Stimulated activated CD4-positive, alpha-beta T cell treated with anti-CD3 and anti-CD28 coated beads, TNF-alpha, amount 100 ng/mL, for 48 hours (primary cell): ENCODE measurements at places on chromosomes 7 and 10.

DNA sequence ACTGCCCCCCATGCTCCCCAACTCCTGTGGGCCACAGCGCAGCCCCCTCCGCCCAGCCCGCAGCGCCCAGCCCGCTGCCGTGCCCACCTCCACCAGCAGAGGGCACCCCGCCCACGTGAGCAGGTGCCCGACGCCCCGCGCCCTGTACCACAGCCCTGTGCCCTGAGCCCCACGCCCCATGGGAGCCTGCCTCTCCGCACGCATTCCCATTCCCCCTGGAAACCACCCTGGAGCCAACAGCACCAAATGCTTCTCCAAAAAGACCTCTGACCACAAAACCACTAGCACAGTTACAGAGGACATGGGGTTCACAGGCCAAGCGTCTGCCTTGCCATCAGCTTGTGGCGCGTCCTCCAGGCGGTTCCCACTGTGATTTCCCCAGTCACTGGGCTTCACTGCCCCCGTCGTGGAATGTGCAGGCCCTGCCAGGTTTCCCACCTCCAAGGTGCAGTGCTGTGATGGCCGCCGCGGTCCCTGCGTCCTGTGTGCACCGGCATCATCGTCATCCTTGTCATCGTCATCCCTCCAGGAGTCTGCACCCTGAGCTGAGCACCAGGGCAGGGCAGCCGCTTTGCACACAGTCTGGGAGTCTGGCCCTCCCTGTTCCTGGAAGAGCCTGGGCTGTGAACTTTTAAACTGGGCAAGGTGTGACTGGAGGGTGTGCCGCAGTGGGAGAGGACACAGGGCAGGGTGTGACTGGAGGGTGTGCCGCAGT, 61.7 kb downstream of the PWWP2B start:
- DNase-seq = no peak

DNA sequence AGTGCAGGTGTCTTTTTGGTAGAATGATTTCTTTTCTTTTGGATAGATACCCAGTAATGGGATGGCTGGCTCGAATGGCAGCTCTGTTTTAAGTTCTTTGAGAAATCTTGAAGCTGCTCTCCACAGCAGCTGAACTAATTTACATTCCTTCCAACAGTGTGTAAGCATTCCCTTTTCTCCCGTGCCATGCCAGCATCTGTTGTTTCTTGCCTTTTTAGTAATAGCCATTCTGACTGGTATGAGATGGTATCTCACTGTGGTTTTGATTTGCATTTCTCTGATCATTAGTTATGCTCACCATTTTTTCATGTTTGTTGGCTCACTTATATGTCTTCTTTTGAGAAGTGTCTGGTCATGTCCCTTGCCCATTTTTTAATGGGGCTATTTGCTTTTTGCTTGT, 486.3 kb downstream of the GALNT17 start:
- no peak for DNase-seq

DNA sequence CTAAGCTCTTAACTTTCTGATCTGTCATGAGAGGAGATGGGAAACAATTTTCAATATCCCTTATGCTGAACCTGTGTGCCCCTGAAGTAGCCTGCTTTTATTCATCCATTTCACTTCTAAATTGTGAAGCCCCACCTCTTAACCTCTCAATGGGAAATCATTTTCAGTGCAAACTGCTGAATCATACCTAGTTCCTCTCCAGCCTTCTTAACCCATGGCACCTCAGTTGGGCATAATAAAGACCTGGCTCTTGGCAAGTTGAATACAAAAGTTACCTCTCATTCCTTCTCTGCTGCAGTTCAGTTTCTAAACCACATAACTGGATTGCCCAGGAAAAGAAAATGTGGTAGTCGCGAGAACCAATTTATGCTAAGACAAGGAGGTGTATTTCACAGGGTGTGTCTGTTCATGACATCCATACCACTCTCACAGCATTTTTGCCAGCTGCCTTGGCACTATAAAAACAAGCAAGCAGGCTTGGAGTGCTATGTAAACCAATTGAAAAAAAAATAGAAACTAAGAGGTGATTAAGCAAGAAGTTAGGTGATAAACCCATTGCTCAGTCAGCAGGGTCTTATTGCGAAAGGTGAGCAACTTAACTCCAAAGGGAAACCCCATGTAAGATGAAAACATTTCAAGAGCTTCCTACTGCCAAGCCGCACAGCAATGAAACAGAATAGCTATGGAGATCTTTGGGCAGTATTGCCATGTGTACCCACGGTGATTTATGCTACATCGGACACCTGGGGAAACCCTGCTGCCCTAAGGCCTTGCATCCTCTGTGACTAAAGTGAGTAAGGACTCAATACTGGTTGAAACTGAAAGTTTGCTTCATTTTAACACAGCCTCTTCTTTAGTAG, 57.0 kb upstream of the DKK1 start:
- DNase-seq = no peak

DNA sequence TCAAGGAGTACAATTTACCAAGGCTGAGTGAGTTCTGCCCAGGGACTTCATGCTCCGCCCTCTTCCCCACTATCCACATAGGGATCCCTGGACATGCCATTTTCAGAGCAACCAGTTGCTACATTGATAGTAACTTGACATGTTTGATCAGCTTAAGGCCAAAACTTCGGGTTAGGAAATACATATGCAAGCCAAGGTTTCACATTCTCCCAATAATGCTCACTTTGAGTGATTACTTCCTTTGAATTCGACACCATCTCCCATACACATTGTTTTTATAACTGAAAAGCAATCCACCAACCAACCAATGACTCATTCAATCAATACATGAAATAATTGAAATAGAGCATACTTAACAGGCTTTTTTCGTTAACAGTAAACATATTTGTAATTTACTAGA, 137.9 kb downstream of the GLI3 start:
- DNase-seq = no peak

DNA sequence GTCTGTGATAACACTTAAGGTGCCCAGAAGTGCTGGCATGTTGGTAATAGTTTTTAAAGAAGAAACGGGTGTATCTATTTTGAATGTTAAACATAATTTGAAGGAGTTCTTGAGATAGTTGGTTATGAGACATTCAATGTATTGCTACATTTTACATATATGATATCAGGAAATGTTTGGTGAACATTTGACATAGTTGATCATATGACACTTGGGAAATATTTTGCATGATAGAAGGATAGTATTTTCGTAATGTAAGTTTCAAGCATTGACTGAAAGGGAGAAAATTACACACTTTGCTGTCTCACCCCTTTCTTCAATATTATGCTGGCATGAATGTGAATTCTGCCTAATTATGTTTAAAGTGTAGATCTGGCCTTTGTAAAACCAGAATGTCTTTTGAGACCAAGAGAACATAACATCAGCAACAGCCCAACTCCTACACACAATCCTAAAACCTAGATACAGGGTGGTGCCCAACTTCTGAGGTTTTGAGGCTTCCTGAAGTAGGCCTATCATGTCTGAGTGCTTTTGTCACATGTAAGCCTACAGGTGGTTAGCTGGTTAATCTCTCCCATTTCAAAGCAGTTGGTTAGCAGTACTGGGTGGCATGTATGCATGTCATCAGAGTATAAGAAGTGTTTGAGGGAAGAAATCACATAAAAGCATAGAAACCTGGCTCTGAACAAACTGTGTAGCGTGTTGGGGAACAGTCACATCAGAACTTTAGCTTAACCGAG, 2.1 kb downstream of the ADD3 start:
- peak; percentile 10 for DNase-seq

GRCh38 chr10:77601488-77601887, 36.1 kb downstream of the KCNMA1 start:
- DNase-seq = no peak

- no peak for DNase-seq
Measured at GRCh38 chr10:129788215-129788614, 175.9 kb downstream of the EBF3 start.

- no peak for DNase-seq
Measured at GRCh38 chr10:1150638-1150955, 94.4 kb downstream of the WDR37 start.

GRCh38 chr7:40647719-40648118, 512.9 kb downstream of the SUGCT start:
- DNase-seq = no peak

DNA sequence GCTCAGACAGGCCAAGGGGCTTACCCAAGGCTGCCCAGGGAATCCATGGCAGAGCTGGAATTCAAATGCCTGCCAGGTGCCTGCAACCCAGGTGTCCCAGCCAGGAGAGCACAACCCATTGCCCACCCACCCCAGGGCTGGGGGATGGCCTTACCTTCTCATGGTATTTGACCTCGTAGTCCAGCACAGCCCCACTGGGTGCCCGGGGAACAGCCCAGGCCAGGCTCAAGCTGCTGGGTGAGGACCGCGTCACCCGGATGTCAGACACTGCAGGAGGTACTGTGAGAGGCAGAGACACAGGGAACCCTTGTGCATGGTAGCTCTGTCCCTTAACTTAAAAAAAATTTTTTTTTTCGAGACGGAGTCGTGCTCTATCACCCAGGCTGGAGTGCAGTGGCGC, 9.0 kb downstream of the EPHB4 start:
- no peak for DNase-seq

DNA sequence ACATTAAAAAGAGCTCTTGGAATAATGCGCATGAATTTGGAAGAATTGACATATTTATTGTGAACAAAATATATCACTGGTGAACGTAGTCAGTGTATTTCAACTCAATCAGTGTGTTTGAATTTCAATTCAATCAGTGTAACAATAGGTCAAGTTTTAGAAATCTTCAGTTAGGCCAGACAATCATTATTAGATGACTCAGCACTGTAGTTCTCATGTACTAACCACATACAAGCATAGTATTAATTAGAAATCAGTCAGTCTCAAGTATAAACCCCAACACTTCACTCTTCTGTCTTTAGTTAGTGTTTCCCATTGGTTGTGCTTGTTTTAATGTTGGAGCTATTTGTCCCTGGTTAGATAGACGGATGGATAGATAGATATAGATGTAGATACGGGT, 1247.9 kb downstream of the NXPH1 start:
- DNase-seq = no peak

- no peak for DNase-seq
Measured at GRCh38 chr10:52100011-52100547, 214.0 kb upstream of the DKK1 start.

DNA sequence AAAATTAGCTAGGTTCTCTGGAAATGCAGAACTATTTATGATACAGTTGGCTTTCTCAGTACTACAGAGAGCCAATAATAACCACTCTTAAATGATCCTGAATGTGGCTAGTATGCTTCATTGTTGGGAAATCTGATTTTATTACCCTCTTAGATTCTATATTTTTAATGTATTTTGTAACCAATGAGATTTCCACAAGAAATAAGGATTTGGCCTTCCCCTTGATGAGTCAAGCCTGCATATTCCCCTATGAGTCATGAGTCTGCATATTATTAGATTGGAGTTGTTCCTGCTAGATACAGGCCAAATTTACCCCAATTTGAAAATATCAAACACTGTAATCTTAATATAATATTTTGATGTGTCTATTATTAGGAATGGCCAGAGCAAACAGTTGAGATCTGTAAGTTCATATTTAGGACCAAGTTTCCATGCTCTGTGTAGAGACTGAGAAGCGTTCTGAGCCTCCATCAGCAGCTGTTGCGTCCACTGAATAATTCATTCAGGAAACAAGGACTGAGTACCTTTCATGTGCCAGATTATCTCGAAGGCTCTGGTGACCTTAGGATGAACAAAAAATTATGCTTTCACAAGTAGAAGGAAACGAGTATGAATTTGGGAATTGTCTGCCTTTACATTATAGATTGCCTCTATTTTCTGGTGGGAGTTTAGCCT, 793.4 kb downstream of the NRG3 start:
- DNase-seq = no peak

DNA sequence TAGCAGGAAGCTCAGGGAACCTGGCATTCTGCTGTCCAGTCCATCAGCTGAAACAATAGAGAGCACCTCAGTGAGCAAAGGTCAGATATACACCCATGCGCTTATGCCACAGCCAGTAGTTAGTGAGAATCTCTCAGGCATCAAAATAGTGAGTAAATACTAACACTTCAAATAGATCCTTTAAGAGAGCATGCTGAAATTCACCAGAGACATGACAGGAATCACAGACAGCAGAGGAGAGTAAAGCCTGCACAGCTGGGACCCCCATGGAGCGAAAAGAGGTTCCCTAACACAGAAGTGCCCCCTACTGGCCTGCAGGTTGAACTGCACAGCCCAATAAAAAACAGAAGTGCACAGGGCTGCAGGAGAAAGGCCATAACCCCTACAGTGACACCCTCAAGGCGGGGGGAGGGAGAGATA, 57.6 kb upstream of the ANTXRL start:
- DNase-seq = no peak

GRCh38 chr10:102121739-102122372, 1.7 kb upstream of the LDB1 start:
- no peak for DNase-seq

DNA sequence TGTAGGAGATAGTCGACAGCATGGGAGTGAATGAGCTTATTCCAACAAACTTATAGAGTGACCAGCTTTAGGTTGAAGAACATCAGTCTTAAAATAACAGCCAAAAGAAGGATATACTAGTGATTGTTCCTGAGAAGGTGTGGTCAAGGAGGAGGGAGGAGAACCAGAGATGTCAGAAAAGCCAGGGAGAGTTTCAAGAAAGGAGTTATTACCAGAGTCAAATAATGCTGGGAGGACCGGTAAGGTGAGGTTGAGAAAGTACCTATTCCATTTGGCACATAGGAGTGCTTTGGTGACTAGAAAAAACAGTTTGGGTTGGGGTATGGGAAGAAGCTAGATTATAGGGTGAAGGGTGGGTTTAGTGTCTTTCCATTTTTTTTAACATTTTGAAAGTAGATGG, 5.8 kb downstream of the PTPN12 start:
- DNase-seq = no peak

GRCh38 chr10:104036518-104037260, 49.0 kb downstream of the COL17A1 start:
- DNase-seq = no peak

DNA sequence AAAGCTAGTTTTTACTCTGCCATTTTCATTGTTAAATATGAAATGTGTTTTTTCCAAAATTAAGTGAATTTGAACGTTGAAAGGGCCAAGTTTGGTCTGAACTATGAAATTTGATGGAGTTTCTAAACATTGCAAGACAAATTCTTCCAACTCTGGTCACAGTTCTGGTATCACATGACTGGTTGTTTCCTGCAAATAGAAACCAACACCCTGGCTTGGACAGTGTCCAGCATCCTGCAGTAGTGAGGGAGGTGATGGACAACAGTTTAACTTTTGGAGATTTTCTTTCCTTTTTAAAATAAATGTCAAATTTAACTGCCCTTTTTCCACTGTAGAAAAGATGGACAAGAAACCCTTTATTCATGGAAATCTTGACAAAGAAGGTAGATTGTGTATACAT, 54.8 kb upstream of the AGBL3 start:
- no peak for DNase-seq

DNA sequence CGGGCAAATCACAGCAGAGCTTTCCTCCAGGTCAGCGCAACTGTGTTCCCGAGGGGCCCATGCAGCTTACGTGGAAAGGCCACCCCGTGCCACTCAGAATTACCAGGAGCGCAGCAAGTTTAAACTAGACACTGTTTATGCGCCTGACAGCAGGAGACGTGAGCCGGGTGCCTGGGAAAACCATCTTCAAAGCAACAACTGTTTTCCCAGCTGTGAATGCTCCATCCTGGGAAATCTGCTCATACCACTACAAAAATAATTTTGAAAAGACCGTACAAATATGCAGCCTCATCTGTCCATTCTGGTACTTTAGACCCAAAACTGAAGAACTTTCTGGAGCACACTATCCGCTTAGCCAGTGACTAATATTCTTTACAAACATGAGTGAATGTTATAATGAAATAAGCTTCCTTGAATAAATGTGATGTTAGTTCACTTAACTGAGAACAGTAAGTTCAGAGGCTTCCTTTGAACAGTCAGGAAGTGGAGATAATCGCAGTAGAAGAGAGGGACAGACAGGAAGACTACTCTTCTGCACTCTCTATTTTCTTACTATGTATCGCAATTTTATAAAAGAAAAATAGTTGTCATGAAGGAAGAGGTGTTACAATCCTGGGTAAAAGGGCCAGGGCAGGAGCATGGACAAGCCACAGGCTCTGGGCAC, 16.7 kb downstream of the GPER1 start:
- DNase-seq = no peak
